ENCODE measurements at places on chromosomes 1 and 21.

GRCh38 chr1:5980314-5981008 is 11.8 kb downstream of the NPHP4 start:
- DNase-seq: no peak

DNA sequence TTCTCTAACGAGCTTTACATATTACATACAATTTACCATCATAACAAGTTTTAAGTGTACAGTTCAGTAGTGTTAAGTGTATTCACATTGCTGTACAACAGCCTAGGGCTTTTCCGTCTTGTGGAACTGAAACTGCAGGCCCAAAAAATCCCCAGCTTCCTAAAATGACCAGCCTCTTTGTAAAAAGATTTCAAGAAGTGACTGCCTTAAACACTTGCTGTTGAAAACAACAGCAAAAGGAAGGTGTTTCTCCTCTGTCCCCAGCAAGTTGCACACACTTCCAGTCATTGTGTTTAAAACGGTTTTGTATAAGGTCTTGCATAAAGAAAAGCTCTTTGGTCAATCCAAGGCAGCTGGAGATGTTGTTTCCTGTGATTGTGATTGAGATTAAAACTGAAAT is 16.0 kb upstream of the GBP1 start:
- DNase-seq: no peak

DNA sequence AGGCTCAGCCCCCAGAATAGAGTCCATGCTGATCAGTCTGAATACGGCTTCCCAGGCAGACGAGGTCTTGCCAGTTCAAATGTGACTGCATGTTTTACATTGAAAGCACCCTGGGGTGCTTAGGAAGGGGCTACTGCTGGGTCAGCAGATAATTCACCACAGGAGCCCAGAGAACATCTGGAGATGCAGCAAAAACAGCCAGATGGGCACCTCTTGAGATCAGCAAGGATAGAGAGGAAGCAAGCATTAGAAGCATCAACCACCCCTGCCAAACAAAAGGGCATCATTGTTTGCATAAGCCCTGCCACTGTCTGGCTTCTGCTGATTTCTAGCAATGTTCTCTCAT is 403.1 kb downstream of the RRAGC start:
- no peak for DNase-seq

GRCh38 chr1:231072041-231072440 is 32.0 kb upstream of the FAM89A start:
- no peak for DNase-seq

- no peak for DNase-seq
Measured at GRCh38 chr1:69441496-69441895, 126.2 kb upstream of the LRRC7 start.

DNA sequence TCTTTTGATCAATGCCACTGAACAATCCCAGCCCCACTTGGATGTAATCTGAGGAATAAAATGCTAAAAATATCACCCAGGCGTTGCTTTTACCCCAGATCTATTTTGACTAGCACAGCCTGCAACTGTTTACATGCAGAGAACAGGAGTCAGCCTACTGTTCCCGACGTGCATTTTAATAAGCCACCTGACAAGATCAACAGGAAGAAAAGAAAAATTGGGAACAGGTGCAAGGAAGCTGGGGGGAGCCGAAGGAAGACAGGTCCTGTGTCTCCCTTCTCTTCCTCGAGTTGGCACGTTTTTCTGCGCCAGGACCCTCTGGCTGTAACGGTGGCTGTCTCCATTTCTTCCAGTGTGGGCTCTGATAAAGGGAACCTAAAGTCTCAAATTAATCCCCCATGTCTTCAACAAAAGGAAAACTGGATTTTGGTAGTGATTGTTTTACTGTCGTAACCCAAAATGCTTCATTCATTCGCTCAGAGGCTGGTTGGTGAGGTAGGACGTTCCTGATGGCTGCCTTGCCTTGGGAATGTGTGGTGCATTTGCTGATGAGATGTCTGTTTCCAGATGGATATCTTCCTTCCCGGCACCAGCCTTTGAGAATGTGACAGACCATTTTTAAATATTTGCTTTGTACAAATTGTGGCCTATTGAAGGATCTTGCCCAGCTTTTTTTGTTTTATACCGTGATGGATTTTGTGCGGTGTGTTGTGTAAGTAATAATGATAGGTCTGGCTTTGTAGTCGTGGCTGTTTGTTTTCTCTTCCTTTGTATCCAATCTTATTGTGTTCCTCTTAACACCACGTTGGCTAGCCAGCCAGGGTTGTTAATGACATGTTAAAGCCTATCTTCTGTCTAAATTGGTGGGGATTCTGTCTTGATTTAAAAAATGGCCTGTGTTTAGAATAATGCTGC is 117.5 kb downstream of the C1orf21 start:
- DNase-seq: no peak

DNA sequence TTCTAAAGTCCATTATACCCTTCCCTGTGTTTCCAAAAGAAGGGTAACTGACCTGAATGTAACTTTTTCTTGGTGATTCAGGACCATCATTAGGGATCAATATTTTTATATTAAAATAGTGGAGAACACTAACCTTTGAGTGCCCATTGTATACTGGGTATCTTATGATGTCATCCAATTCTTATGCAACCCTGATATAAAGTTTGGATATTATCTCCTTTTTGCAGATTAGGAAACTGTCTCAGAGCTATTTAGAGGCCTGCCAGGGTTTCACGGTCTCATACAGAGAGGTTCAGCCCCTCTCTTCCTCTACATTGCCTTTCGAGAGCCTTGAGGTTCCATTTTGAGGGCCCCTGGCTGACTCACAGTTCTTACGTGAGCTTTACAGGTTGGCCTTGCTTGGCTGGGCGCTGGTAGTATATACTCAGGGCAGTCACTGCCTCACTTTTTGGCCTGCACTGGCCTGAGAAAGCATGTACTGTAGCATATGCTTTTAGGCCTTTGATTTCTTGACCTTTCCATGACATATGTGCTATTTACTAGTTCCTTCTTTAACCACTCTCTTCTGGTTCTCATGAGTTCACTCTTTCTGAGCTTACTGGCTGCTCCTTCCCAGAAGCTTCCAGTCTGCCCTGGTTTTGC is 15.7 kb upstream of the FOXO6 start:
- DNase-seq: no peak

DNA sequence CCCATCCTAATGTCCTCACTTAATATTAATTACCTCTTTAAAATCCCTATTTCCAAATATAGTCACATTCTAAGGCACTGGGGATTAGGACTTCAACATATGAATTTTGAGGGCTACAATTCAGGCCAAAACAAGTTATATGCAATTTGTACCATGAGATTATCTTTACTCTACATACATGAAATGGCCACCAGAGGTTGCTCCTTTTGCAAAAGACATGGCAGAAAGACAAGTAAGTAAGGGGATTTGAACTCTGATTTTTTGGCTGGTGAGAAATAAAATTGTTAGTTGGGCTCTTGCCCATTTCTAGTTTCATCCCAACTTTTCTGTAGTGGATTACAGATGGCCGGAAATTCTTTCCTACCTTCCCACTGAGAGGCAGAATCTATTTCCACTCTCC is 4.8 kb upstream of the ALG6 start:
- DNase-seq: no peak

DNA sequence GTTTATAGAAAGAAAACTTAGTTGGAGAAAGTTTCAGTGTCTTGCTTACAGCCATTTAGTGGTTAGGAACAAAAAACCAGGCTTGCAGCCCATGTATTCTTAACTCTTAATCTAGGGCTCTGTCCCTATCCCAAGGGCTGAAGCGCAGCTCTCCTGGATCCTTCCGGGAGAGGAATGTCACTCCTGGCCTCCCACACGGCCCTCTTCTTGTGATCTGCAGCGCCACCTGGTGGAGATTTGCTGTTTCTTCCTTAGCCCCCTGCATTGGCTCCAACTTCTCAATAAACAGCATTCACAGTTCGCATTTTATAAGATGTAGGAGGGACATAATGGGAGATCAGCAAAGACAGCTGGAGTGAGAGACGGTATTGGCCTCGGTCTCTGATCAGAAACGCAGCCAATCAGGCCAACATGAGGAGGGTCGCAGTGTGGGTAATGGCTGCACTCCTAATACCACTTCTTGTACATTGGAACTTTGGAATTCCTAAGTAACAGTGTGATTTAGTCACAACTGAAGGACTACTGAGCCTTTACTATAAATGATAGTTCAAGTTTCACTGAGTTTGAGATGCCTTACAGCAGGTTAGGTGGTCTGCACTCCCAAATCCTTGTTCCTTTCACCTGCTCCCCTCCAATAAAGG is 283.4 kb downstream of the ASTN1 start:
- DNase-seq: peak; percentile 22

DNA sequence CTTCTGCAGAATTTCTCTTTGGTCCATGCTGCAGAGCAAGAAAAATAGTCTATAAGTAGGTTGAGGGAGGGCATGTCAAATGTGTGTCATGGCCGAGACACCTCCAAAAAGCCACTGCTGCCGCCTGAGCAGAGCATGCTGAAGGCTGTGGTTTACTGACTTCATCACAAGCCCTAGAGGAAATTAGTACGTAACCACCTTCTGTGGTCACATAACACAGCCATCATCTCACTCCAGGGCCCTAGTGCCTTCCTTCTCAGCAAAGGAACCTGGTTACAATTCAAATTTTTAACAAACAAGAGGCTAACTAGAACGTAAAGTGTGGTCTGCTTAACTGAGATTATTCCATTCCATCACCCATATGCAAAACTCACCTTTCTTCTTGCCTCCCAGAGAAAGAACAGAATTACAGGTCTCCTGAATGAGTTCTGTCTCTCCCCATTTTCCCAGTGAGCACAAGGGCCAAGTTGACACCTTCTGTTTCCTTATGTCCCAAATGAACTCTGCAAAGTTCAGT is at the start of gene PTPN22:
PTPN22 (minus strand) TSS at position 116 of the 517 bp plus-strand sequence.
- DNase-seq: peak; percentile 67

- no peak for DNase-seq
Measured at GRCh38 chr1:243421784-243422183, 165.9 kb downstream of the SDCCAG8 start.

DNA sequence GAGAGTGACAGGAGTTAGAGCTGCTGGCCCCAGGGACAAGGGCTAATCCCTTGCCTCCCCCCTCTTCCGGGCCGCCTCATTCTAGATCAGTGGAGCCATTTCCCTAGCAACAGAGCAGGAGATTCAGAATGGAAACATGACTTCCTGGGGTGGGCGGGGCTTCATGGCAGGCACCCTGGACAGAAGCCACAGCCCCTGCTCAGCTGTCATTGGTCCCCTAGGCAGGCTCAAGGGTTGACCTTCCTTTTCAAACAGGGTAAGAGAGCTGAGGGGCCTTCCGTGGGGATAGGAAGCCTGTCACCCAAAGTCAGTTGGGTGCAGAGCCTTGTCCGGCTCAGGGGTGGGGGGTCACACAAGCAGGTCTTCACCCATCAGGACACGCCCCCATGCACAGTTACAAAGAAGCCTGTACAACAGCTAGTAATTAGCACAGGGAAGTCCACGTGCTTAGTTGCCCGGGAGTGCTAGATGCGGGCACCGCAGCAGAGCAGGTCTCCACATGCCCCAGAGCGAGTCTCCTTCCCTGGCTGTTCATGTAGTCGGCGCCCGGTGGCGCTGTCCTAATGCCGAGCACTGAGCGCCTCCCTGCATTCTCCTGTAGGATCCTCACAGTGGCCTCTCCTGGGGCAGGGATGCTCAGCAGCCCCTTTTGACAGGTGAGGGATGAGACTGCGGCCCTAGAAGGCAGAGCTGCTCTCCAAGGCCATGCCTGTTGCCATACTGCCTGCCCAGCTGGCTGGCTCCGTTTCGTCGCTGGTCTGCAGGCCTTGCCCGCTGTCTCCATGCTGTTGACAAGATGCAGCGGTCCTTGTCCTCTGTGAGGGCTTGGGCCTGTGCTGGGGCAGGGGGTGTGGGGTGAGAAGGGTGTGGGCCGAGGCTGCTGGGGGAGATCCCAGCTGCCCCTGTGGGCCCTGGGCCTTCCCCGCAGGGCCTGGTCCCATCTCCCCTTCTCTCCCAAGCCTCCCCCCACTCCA is 5.1 kb downstream of the TMEM201 start:
- DNase-seq: no peak

GRCh38 chr1:115409094-115410015 is 71.3 kb upstream of the NGF start:
- DNase-seq: no peak

DNA sequence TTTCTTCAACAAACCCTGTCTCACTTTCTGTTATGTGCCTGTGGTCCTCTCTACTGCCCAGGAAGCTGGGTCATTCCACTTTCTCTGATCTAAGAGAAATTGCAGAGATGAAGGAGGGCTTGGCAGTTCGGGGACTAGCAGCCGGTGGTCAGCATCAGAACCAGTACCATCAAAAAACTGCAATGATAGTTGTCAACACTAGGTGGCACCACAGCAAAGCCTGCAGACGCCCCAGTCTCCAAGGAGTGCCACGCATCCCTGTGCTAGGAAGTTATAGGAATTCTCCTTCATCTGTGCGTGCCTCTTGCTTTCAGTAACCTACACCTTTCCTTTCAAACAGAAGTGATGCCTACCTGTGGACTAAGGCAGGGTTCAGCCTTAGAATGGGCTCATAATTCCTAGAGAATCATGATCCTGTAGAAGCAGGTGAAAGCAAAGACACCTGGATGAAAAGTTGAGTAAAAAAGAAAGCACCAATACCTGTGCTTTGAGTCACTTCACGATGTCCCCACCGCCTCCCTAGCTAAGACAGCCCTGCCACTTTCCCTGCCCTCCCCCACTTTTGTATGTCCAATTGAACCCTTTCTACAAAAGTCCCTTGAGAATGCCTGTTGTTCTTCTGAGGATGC is 129.2 kb downstream of the ADAMTS1 start:
- no peak for DNase-seq

DNA sequence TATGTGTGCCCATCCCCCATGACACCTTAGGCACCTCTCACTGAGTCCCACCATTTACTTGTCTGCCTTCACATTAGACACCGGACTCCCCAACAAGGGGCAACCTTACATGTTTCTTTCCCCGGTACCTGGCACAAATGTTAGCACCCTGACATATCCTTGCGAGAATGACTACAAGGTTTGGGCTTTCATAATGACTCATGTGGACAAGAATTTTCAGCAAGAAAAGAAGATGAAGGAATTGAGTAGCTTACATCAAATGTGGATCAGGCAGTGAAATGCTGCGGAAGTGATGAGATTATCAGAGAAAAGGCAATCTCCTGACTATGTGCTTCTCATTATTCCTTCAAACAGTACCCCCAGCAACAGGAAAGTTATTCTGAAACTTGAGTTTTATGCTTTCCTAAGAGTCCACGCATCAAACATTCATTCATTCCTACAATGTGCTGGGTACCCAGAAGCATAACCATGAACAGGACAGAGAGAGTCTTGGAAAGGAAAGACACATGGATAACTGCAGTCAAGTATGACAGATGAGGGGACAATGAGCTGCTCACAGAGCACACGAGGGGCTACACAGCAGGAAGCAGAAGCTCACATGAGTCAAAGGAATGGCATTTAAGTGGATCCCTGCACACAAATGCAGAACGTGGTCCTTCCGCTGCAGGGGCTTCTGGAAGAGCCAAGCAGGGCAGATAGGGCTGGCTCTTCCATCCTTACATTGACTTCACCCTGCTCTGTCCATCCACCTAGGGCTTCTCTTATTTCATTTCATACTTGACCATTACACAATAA is 112.1 kb downstream of the PCNX2 start:
- no peak for DNase-seq

- no peak for DNase-seq
Measured at GRCh38 chr1:76170084-76170483, 95.5 kb downstream of the ST6GALNAC3 start.

- DNase-seq: peak; percentile 33
Measured at GRCh38 chr21:36156815-36157670, at the start of gene DOP1B. DOP1B (plus strand) TSS chr21:36156824; CDS start chr21:36164734, 7,910 bp downstream.
